Activated naive CD4-positive, alpha-beta T cell (primary cell): ENCODE measurements at places on chromosomes 1 and 21.

GRCh38 chr1:95040032-95040525 lies 32.7 kb downstream of the ALG14 start:
- no peak for DNase-seq

GRCh38 chr1:94669198-94669597 lies 127.6 kb upstream of the F3 start:
- DNase-seq, result no peak

- DNase-seq, result no peak
Observed at GRCh38 chr1:91753878-91754277, 132.1 kb downstream of the TGFBR3 start.

DNA sequence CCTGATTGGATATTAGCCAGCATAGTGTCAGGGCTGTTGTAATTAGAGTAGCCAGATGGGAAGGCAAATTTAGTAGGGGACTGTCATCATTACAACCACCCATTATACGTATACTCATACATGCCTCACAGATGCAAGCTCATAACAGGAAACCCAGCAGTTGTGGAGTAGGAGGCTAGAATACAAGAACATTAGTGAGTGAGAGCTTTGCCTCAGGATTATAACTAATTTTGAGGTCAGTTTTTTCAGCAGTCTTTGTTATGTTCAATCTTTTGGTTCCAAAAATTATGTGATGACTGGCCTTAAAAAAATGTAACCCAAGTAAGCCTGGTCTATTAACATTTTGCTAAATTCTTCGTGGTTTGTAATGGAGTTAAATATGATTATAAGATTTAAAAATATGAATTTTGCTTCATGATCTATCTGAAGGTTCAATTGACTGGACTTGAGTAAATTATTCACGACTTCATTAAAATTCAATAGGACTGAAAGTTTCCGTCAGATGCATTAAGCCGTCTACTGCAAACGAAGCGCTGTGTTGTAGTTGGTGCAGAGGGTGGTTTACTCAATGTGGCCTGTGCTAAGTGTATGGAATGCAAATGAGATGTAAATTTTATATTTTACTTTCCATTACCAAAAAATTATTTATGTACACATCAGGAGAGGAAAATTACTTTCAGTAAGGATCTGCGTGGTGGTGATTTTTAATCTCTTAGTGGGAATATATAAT lies 48.8 kb downstream of the KCNK1 start:
- no peak for DNase-seq

GRCh38 chr1:76901158-76901767 lies 34.0 kb downstream of the ST6GALNAC5 start:
- no peak for DNase-seq

DNA sequence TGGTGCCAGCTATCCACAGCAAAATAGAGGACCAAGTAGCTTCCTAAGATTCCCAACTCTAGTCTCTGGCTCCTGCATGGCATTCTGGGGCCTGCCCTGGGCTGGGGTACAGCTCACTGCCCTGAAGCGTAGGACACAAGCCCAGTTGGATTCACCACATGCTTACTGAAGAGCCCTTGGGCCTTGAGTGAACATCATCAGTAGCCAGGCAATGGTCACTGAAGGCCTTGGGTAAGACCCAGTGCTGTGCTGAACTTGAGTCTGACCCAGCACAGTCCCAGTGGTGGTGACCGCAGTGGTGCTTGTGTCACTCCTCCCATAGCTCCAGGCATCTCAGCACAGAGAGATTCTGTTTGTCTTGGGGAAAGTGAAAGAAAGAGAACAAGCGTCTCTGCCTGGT lies 7.7 kb upstream of the LCE3A start:
- no peak for DNase-seq

GRCh38 chr1:171762143-171762563 lies 19.3 kb upstream of the METTL13 start:
- DNase-seq, result no peak
